ENCODE measurements at places on chromosomes 1 and 21.

DNA sequence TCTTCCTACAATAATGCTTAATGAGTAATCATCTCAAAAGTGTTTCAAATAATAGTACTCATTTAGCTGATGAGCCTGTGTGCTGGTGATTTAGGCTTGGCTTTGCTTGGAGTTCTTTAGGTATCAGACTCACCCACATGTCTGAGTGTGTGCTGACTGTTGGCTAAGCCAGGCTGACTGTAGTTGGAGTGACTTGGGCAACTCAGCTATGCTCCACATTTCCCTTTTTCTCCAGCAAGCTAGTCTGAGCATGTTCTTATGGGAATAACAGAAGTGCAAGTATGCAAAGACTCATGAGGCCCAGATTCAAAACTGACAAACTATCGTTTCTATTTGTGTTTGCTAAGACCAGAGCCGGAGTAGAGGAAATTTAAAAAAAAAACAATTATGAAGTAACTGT is 99.0 kb upstream of the ADGRL4 start:
- no peak for DNase-seq

GRCh38 chr1:162847839-162848453 is 13.0 kb downstream of the CCDC190 start:
- DNase-seq = peak; percentile 70

GRCh38 chr1:240234485-240235210 is 143.0 kb downstream of the FMN2 start:
- DNase-seq = no peak

GRCh38 chr1:220604926-220605325 is 77.0 kb downstream of the MARK1 start:
- no peak for DNase-seq

- DNase-seq = no peak
Measured at GRCh38 chr1:1178794-1179331, 5.2 kb downstream of the TTLL10 start.

DNA sequence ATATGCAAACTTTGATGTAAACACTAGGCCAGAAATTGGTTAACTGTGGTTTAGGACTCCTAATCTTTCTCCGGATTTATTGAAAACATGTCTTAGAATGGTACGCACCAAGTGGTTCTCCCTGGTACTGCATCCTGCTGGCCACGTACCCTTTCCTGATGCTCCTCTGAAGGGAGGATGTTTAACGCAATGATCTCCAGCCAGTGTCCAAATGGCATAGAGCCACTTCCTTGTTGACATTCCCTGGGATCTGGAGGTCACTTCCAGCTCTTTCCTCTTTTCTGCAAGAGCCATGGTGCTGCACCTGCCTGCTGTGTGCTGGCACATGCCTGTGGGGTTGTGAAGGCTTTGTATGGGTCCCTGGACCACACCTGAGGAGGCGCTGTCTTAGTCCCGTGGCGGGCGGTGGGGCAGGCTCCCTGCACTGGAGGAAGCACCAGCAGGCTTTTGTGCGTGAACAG is 53.9 kb downstream of the GALNT2 start:
- no peak for DNase-seq

DNA sequence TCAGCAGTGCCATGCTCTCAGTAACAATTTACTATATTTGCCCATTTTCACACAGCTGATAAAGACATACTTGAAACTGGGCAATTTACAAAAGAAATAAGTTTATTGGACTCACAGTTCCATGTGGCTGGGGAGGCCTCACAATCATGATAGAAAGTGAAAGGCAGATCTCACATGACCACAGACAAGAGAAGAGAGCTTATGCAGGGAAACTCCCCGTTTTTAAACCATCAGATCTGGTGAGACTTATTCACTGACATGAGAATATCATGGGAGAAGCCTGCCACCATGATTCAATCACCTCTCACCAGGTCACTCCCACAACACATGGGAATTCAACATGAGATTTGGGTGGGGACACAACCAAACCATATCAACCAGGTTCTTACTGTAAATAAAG is 112.1 kb upstream of the C1orf87 start:
- no peak for DNase-seq

GRCh38 chr1:173860065-173860464 is 7.7 kb downstream of the GAS5 start:
- DNase-seq = no peak

DNA sequence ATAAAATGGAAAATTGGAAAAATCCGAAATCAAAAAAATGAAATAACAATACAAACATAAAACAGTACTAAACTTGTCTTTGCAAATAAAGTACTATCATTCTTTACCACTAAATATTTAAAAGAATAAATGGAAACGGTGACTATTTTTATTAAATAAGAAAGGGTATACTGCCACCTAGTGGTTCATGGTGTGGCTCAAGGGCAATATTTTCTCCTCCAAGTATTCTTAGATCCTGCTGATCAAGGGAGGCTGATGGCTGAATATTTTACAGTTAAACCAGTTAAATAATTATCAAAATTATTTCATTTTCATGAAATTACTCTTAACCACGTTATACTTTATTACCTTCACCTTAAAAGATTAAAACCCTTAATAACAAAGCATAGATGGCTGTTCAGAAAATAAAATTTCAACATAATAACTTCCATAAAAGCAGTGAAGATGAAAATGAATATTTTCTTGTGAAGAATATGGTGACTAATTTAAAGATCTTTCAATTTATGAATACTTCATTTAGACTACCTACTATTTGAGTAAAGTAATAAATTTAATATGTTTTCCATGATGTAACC is 1793.9 kb downstream of the NCAM2 start:
- peak; percentile 33 for DNase-seq

DNA sequence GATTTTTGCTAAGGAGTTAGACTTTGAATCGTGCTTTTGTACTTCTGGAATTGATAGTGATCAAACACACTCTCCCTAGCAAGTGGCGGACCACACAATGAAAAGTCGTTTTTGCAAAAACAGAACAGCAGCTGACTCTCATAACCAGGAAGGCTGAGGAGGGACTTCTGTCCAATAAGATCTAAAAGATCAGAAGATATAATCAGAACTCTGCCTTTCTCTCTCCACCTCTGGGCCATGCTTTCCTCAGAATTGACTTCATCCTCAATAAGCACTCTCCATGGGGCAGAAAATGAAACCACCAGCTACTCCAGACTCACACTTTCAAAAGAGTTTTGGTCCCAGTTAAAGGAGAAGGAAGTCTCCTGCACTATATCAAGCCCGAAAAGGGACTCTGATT is 55.3 kb upstream of the SAMD13 start:
- no peak for DNase-seq

DNA sequence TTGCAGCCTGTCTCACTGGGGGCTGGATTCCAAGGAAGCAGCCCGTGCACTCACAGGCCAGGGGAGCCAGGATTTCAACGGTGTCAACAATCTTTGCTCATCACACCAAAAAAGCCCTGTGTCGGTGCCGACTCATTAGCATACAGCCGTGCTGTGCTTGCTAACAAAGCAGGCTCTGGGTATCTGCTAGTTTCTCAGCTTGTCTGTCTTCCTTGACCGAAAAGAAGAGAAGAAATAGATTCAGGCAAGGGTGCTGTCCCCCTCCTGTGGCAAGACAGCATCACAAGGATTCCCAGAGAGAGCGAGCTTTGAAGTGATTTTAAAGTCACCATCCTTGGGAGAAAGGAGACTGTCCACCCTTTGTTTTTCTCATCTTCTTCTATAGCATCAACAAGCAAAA is 214.7 kb downstream of the SDCCAG8 start:
- no peak for DNase-seq

DNA sequence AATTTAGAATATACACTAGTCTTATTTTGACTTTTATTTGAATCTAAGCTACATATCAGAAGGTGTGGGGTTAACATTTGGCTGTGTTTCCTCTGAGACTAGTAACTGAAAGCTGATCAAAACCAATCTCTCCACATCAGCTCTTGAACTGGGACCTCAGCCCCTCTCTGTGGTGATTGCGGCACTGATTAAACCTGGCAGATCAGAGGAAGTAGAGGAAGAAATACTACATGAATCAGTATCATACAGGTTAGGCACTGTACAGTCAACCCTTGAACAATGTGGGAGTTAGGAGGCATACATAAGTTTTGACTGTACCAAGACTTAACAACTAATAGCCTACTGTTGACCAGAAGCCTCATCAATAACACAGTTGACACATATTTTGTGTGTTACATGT is 122.5 kb upstream of the C1orf87 start:
- no peak for DNase-seq

DNA sequence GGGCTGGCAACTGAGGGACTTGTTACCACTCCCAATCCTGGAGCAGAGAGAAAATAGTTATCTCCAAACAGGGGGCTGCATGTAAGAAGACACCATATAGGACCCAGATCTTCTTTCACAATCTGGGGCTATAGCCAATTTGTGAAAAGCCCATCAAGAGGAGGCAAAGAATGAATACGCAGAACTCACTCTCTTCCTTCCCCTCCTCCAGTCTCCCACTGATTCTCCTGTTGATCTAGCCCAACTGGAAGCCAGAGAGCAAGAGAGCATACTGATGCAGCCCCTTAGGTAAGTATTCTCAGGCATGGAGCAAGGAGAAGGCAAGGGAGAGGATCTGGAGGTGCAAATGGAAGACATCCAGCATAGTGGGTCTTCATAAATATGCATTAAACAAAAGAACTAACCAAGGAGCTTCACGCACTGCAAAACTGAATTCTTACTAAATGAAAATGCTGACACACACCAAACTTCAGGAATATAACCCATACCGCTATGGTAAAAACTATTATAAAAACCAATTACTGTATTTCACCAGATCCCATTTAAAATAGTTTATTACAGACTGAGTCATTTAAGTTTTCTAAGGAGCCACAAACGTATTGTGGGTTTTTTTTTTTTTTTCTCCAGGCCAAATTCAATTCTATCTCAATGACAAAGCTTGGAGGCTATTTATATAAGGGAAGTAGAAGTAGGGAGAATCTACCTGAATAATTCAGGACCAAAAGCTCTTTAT is 15.5 kb upstream of the HMGB4 start:
- DNase-seq = no peak

GRCh38 chr21:40635391-40635790 is 211.6 kb downstream of the DSCAM start:
- no peak for DNase-seq

DNA sequence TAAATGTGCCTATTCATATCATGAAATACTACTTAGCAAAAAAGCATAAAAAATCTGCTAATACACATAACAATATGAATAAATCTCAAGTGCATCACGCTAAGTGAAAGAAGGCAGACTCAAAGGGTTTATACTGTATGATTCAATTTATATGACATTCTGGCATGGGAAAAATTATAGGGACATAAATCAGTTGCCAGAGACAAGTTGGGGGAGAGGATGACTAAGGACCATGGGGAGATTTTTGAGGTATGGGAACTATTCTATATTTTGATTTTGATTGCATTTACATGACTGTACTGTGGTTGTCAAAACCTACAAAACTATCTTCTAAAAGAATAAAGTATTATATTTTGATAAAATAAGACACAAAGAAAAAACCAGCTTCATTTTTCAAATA is 650.3 kb upstream of the NR5A2 start:
- no peak for DNase-seq

- DNase-seq = no peak
Measured at GRCh38 chr21:32020564-32020963, 147.7 kb downstream of the HUNK start.

GRCh38 chr1:68725001-68725752 is 228.3 kb upstream of the DEPDC1 start:
- no peak for DNase-seq

DNA sequence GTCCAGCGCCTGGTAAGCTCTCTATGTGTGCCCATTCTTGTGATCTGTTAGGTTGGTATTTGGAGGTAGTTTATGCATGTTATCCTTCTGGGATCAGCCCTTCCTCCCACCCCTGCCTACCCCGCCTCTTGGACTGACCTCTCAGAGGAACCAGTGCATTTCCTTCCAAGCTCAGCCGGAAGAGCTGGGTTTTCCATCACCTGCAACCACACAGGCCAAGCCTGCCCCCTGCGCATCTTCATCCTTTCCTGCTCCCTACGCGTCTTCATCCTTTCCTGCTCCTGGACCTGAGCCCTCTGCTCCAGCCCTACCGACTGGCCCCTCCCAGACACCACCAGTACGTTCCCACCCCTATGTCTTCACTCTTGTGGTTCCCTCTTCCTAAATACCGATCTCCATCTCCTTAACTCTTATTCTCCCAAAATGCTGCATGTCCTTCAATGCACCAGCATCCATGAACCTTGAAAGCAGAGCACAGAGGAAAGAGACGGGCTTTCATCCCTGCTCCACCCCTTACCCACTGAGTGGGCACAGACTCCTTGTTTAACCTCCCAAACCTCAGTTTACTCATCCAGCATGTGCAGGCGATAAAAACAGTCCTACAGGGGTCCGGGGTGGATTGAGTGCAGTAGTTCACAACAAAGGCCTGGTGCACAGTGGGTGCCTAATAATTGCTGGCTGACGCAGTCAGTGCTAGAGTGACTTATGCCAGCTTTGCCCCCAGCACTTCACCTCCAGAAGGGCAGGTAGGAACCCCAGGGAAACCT is 526.3 kb downstream of the MATN1 start:
- DNase-seq = no peak
